ENCODE measurements at places on chromosomes 3 and 15.

- no peaks in the 10 kb centered on the region for H3K27me3 ChIP-seq
- H3K4me3 ChIP-seq: no peak overlapping the region
- no peak for DNase-seq
- H3K36me3 ChIP-seq: no peaks in the 10 kb centered on the region
- peaks cover 9% of the 10 kb centered on the region for H3K4me1 ChIP-seq
- no peak overlapping the region for H3K27ac ChIP-seq
These were observed 276.6 kb downstream of the ZNF621 start for GRCh38 chr3:40801284-40801741.

GRCh38 chr15:88049506-88049905 is 207.0 kb downstream of the NTRK3 start:
- no peaks in the 10 kb centered on the region for H3K4me1 ChIP-seq
- no peak overlapping the region for H3K4me3 ChIP-seq
- H3K36me3 ChIP-seq: no peaks in the 10 kb centered on the region
- H3K27ac ChIP-seq: no peak overlapping the region
- H3K27me3 ChIP-seq: no peaks in the 10 kb centered on the region

DNA sequence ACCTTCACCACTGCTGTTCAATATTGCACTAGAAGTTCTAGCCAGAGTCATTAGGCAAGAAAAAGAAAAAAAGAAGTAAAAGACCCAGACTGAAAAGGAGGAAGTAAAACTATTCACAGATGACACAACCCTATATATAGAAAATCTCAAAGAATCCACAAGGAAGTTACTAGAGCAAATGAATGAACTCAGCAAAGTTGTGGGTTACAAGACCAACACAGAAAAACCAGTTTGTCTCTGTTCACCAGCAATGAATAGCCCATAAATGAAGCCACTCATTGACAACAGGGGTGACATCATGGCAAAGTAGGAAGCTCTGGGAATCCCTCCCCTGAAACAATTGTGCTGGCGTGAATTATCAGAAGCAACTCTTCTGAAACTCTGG is 4.6 kb downstream of the CFAP100 start:
- no peak for DNase-seq
- H3K4me3 ChIP-seq: no peak overlapping the region
- H3K27ac ChIP-seq: no peak overlapping the region
- no peaks in the 10 kb centered on the region for H3K4me1 ChIP-seq
- no peaks in the 10 kb centered on the region for H3K36me3 ChIP-seq

DNA sequence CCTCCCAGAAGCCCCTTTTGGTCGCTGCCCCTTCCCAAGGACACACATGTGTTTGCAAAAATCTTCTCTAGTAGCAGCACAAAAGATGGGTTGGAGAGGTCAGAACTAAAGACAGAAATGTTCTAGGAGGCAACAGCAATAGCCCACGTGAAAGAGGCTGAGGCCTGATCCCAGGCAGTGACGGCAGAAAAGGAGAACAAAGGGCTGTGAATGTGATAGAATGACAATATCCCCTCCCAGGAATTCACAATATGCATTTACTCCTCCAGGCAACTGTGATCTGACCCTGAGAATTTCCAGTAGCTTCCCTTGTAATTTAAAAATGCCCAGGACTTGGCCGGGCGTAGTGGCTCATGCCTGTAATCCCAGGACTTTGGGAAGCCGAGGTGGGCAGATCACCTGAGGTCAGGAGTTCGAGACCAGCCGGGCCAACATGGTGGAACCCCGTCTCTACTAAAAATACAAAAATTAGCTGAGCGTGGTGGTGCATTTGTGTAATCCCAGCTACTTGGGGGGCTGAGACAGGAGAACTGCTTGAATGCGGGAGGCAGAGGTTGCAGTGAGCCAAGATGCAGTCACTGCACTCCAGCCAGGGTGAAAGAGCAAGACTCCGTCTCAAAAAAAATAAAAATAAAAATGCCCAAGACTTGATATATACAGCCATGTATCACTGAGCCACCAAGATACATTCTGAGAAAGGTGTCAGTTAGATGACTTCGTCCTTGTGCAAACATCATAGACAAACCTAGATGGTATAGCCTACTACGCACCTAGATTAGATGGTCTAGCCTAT is 43.6 kb upstream of the PIAS1 start:
- H3K4me1 ChIP-seq: peaks cover 11% of the 10 kb centered on the region
- H3K27ac ChIP-seq: no peak overlapping the region
- H3K36me3 ChIP-seq: no peaks in the 10 kb centered on the region
- no peak for DNase-seq

GRCh38 chr15:31434588-31435260 is 108.1 kb downstream of the KLF13 start:
- peaks cover 33% of the 10 kb centered on the region for H3K4me1 ChIP-seq
- DNase-seq: peak; percentile 61
- H3K27me3 ChIP-seq: no peaks in the 10 kb centered on the region

- H3K27me3 ChIP-seq: no peaks in the 10 kb centered on the region
- H3K27ac ChIP-seq: no peak overlapping the region
- H3K4me3 ChIP-seq: no peak overlapping the region
These were observed 49.8 kb downstream of the SGO1 start for GRCh38 chr3:20136231-20136630.

GRCh38 chr3:141321109-141321497 is 47.2 kb upstream of the ZBTB38 start:
- no peak overlapping the region for H3K4me3 ChIP-seq
- no peak overlapping the region for H3K27ac ChIP-seq
- no peak for DNase-seq
- H3K4me1 ChIP-seq: peaks cover 5% of the 10 kb centered on the region

- H3K36me3 ChIP-seq: no peaks in the 10 kb centered on the region
- DNase-seq: no peak
- peaks cover 12% of the 10 kb centered on the region for H3K4me1 ChIP-seq
- H3K27ac ChIP-seq: no peak overlapping the region
- no peaks in the 10 kb centered on the region for H3K27me3 ChIP-seq
These were observed 162.2 kb downstream of the LPP start for GRCh38 chr3:188316021-188316722.

GRCh38 chr3:11386465-11387113 is 114.4 kb downstream of the ATG7 start:
- H3K27me3 ChIP-seq: no peaks in the 10 kb centered on the region
- H3K27ac ChIP-seq: no peak overlapping the region
- peaks cover 2% of the 10 kb centered on the region for H3K36me3 ChIP-seq
- H3K4me1 ChIP-seq: peaks cover 10% of the 10 kb centered on the region
- DNase-seq: no peak
- H3K4me3 ChIP-seq: no peak overlapping the region

- DNase-seq: peak; percentile 59
- H3K36me3 ChIP-seq: no peaks in the 10 kb centered on the region
- peak overlapping the region; percentile 55 for H3K27ac ChIP-seq
These were observed 106.3 kb upstream of the RNU6-1 start for GRCh38 chr15:67945951-67946700.

DNA sequence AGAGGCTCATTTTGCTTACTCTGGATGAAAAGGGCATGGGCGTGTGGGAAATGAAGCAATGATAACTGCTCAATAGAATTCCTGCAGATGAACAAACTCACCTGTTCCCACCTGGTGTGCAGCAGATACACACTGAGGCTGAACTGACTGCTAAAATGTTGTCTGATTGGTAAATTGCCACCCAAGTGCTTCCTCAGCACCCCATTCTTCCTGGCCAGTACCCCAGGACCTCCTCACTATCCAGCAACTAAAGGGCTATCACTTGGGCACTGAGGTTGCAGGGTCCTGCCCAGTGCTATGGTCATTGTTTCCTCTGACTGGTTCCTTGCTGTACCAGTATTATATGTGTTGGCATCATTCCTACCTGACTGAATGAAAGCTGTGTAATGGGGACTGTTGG is 38.0 kb upstream of the DGKG start:
- H3K4me3 ChIP-seq: no peak overlapping the region
- H3K27ac ChIP-seq: no peak overlapping the region
- no peaks in the 10 kb centered on the region for H3K4me1 ChIP-seq
- DNase-seq: no peak

DNA sequence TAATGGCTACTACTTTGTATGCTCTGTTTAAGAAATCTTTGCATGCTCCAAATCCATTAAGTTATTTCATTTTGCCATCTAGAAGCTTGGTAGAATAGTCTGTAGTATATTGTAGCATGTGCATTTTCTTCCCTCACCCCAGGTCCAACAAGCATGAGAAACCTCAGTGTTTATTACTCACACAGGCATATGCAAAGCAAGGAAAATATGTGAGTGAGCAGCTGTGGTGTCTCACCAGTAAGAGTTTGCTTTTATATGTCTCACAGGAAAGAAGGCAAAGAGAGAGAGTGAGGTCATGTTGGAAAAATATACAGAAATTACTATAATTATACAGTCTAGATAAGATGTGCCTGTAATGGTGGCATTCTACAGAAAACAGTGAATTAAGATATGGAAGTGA is 312.5 kb downstream of the C3orf38 start:
- H3K4me1 ChIP-seq: no peaks in the 10 kb centered on the region
- H3K36me3 ChIP-seq: no peaks in the 10 kb centered on the region
- no peak for DNase-seq
- H3K27me3 ChIP-seq: no peaks in the 10 kb centered on the region

Measured in keratinocyte (primary cell).